Activated CD4-positive, alpha-beta T cell treated with anti-CD3 and anti-CD28 coated beads, Interleukin-2, amount 50 U/mL, for 1 hour (primary cell): ENCODE measurements at places on chromosomes 6 and 20.

- no peak for DNase-seq
These were observed 90.5 kb downstream of the MAN1A1 start for GRCh38 chr6:119259027-119259426.

DNA sequence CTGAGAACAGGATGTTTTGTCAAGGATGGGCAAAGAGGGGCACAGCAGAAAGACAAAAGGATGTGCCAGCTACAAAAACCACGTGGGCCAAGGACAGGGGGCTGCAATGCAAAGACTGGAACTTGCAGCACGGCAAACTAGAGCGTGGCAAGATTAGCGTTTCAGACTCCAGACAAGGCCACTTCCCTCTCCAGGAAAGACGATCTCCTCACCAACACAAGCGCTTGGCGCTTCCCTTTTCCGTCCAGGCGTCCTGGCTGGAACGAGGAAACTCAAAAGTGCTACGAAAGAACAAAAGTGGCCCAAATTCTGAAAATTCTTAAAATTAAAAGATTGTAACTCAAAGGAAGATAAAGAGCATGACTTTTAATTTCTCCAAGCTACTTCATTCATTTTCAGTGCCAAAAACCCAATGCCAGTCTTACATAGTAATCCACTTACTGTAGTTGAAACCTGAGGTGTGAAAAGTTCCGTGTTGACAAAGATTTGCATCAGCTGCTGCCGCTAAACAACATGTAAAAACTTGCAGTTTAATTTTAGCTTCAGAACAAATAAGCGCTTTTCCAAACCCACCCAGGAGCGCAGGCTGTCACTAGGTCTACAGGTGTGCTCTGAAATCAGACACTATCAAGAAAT, 207.1 kb upstream of the RREB1 start:
- DNase-seq: no peak

GRCh38 chr6:99885051-99885450, 109.0 kb downstream of the MCHR2 start:
- DNase-seq: no peak

DNA sequence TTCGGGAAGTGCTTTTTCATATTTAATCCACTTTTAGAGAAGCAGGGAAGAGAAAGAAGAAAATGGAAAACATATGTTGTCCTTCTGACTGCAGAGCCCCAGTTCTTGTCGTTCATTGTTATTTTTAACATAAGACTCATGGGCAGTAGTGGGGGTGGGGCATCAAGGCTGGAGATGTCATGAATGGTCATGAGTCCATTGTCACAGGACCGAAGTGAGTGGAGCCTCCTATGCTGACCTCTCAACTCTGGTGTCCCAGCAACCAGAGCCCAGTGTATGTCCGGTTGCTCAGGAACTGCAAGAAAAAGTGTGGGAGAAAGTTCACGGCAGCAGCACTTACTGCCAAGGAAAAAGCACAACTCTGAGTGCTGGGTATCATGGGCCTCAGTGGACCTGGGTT, 108.6 kb downstream of the BANF2 start:
- DNase-seq: no peak

DNA sequence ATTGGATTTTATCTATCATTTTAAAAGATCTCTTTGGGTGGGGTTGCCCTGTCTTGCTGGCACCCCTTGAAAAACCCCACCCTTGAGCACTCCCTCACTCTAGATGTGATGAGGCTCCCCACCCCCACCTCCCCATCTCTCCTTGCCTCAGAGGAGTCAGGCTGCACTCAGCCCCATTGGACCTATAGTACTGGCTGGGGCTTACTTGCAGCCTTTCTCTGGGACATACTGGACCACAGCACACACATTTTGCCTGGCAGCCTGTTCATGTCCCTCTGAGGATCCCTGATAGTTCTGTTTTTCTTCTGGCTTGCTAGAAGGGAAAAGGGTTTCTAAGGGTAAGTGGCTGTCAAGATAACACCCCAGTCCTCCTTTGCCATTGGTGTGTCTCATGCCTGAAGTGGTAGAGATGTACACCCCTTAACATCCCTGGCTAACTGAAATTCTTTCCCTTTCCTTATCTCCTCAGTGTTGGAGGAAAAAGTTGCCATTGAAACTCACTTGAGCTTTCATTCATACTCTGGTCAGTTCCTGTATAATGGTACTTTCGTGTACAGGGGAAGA, 553.4 kb upstream of the CITED2 start:
- no peak for DNase-seq

GRCh38 chr6:14925699-14926026, 320.2 kb upstream of the JARID2 start:
- no peak for DNase-seq

DNA sequence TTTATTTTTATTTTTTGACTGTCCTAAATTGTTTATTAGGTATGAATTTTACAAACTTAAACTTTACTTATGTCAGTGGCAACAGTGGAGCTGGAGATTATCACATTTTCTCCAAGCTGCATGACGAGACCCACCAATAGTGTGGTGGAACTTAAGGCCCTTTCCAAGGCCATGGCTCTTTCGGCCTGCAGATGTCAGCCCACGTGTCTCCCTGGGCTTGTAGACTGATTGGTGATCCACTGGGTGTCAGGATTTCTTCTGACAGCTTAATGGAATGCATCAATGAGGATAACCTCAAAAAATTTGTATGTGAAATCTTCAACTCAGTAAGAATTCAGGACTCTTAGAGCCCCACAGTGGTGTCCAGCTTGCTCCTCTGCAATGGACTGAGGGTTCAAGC, 32.3 kb upstream of the OVOL2 start:
- DNase-seq: no peak

DNA sequence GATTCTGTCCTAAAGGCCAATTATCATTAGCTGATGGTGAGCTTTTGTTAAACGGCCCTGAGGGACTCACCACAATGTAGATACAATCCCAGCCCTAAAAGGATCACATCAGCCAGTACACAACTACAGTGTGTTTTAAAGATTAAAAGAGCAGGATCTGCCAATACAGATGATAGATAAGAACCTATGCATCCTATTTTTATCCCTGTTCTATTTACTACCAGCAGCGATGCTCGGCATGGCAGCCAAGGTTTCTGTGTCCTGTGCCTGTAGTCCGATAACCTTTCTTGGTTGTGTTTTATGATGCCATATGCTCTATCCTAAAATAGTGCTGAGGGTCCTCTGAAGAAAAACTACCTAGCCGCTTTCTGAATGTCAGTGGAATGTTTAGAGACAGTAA, 289.4 kb downstream of the PHACTR1 start:
- no peak for DNase-seq

GRCh38 chr6:100338090-100338489, 126.6 kb downstream of the SIM1 start:
- DNase-seq: no peak

- DNase-seq: no peak
These were observed 25.0 kb upstream of the SH3BGRL2 start for GRCh38 chr6:79605968-79606764.

DNA sequence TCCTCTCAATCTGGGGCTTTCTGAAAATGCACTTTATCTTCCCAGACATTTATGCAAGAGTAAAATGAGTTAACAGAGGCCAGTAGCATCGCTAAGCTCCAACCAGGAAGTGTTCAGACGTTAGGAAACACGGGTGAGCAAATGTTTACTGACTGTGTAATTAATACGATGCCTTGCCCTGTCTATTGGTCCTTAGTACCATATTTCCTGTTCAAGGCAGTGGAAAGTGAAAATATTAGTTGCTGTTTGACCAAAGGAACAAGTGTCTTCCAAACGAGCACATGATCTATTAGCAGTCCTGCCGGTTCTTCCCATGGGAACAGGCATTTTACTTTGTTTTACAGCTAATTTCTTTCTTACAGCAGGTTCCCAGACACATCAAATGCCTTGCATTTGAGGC, 311.1 kb upstream of the JAG1 start:
- no peak for DNase-seq
